NCI-H1417 (cell line): ENCODE measurements at places on chromosomes 4 and X.

DNA sequence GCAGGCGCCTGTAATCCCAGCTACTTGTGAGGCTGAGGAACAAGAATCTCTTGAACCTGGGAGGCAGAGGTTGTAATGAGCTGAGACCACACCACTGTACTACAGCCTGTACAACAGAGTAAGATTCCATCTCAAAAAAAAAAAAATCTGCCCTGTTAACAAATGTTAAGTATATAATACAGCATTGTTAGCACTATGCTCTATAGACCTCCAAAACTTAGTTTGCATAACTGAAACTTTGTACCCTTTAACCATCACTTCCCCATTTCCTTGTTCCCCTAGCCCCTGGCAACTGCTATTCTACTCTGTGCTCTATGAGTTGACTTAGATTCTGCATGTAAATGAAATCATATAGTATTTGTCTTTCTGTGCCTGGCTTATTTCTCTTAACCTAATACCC lies 76.7 kb downstream of the TAB3 start:
- no peak for DNase-seq

- DNase-seq, result no peak
These were observed 85.7 kb upstream of the EXOC1L start for GRCh38 chr4:55733932-55734331.

DNA sequence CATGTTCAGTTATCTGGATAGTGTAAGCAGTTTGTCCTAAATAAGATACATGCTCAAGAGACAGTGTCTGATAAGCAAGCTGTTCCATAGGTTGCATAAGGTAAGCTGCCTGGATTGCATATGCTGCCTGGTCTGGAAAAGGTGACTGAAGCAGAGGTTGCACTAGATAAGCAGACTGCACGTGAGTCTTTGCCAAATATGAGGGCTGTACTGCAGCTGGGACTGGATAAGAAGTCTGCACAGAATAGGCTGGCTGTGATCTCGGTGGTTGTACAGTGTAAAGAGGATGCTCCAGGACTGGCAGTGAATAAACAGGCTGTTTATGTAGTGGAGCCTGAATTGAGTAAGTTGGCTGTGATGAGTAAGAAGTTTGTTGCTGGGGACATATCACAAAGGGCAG lies 68.9 kb downstream of the WNK3 start:
- no peak for DNase-seq

DNA sequence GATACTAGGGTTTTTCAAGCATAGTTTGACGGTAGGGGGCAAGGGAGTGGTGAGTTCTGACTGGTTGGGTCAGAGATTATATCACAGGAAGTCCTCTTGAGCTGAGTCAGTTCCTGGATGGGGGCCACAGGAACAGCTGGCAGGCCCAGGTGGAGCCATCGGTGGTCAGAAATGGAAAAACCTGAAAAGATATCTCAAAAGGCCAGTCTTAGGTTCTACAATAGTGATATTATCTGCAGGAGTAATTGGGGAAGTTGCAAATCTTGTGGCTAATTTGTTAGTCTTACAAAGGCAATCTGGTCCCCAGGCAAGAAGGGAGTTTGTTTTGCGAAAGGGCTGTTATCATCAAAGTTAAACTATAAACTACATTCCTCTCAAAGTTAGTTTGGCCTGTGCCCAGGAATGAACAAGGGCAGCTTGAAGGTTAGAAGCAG lies 159.3 kb downstream of the PTCHD1 start:
- no peak for DNase-seq

DNA sequence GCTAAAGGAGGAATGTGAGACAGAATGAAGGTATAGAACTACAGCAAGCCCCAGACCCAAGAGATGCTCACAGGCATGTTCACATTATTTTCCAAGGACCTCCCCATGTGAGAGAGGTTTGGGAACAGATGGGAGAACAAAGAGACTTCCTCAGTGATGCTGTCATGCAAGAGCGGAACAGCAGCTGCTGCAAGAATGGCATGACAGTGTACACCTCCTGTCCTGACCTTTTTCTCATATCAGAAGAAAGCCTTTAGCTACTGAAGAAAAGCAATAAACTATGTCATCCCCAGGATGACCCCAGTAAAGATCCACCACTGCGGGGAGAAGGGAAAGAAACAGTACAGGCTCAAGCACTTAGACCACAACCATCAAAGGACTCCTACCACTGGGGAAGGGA lies 7.2 kb downstream of the PRDM5 start:
- DNase-seq, result no peak

DNA sequence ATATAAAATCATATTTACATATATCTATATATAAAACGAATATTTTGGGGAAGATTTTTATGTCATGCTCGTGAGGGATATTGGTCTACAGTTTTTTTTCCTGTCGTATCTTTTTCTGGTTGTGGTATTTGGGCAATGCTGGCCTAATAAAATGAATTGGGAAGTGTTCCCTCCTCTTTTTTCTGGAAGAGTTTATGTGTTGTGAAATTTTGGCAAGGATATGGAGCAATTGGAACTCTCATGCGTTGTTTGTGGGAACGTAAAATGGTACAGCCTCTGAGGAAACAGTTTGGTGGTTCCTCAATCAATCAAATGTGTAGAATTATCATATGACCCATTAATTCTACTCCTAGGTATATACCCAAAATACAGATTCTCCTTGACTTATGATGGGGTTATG lies 69.8 kb downstream of the ZNF182 start:
- DNase-seq, result no peak

DNA sequence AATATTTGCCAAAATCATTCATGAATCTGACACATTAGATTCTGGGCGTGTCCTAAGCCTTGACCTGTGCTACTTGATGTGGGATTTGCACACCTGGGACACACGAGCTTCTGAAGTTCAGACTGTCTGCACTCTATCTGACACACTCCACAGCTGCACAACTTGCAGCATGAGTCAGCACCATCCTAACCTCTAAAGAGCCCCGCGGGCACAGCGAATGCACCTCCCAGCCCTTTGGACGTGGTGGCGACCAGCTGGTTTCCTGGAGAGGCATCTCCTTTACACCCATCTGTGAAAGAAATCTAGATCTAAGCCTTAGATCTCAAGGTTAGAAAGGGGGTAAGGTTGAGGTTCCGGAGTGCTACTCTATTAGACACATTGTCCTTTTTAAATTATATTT lies 69.2 kb downstream of the SORBS2 start:
- no peak for DNase-seq

DNA sequence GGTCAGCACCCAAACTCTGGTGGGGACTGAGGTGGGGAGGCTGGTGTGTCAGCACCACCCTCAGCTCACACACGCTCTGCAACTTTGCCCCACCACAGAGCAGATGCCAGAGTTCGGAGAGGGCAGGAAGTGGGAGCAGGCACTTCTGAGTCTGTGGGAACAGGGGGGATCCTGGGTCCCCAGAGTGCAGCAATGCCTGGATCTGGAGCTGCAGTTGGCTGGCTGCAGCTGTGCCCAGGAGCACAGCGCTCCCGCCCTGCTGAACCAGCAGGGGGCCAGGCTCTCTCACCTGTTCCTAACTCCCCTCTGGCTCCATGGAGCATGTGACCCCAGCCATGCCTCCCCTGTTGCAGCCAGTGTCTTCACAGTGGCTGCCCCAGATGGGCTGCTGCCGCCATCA lies 252.4 kb downstream of the SPOCK3 start:
- DNase-seq, result no peak

DNA sequence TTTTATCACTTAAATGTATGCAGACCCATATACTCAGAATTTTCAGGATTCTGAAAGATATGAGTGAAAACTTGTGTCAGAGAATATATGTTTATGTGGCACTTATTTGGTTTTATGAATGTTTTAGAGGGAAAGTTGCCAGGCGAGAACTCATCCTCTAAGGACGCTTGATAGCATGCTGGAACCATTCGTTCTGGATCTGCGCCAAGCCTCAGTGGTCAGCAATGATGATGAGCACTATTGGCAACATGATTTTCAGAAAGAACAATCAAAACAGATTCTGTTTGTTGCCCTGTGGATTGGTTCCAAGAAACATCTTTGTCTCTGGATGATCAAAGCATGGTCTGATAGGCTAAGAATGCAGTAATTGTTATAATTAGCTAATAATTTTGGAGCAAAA lies 32.1 kb upstream of the RAPGEF2 start:
- no peak for DNase-seq

DNA sequence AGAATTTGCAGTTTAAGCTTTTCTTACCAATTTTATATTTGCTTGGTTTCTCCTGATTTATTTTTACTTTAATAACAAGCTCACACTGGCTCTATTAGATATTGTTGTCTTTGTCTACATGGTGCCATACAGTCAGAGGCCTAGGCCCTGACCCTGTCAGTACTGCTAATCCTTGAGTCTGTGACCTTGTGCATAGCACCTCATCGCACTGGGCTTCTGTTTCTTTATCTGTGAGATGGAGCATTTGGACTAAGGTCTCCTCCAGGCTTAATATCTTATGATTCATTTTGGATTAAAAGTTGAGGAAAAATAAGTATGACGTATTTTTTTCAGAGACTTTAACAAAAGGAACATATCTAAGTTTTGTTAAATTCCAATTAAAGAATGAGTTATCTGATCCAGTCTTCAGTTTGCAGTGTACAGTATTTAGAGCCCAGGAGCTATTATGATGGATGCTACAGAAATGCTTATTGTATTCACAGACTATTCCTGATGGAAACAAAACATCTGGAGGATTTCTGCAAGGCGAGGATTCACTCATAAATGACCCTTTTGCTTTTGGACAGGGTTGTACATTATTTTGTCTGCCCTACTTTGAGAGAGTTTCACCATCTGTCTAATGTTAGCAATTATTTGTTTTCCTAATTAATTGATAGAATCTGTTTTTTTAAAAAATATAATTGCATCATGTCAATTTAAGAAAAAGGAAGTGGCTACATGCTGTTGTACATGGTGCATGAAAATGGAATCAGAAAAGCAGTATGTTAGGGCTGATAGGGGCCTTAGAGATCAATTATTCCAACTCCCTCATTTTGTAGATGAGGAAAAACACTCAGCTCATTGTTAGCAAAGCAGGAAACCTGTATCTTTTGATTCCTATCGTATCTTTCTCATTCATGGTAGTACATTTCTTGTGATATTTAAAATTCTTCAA lies 203.6 kb downstream of the BANK1 start:
- DNase-seq, result no peak

DNA sequence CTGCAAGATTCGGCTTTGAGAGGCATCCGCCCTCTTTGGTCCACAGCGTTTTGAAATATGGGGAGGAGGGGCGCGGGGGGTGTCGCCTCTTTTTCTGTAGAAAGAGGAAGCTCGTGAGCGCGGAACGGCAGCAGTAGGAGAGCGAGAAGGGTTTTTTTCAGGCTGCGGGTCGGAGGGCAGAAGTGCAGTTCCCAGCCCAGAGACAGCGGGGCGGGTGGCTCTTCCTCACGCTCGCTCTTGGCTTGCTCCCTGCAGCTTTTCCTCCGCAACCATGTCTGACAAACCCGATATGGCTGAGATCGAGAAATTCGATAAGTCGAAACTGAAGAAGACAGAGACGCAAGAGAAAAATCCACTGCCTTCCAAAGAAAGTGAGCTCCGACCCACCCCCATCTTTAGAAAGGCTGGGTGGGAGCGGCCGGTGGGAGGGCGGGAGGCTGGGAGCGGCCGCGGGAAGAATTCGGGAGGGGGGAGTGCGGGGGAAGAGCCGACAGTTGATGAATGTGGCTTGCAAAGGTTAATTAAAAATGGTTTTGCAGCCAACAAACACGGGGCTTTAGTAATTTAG lies 1.2 kb downstream of the TMSB4X start:
- no peak for DNase-seq

DNA sequence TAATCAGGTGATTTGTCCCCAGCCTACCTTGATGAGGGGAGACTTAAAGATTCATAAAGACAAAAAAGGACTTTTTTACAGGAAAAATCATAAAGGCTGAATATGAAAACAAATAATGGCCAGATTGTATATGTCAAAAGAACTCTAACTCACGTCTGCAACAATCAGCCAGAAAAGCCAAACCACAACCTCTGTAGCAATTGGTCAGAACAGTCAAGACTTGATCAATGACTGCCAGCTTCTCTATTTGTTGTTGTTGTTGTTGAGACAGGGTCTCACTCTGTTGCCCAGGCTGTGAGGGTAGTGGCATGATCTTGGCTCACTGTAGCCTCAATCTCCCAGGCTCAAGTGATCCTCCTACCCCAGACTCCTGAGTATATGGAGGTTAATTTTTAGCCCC lies 35.9 kb upstream of the PPA2 start:
- DNase-seq, result no peak

GRCh38 chr4:180751009-180751408 lies 1492.2 kb upstream of the TENM3 start:
- no peak for DNase-seq
